ENCODE measurements at places on chromosomes 7 and 10.

GRCh38 chr7:98266840-98267239 is 14.6 kb upstream of the BRI3 start:
- peak; percentile 36 for DNase-seq

GRCh38 chr10:51000164-51000563 is 74.1 kb upstream of the PRKG1 start:
- DNase-seq, result no peak

DNA sequence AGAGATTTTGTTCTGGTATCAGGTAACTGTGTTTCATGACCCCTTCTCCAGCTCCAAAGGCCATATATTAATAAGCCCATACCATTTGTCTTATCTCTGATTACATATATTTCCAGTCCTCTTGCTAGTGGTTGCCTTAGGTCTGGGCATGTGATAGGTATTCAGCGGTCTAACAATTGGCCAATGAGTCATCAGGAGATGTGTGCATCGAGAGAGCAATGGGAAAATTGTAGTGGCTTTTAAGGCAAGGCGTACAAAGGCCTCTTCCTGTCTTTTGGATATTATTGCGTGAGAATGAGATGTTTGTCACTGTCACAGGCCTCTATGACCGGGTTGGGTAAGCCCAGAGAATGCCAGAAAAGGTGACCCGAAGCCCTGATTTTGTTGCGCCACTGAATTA is 38.6 kb upstream of the SFRP5 start:
- DNase-seq, result peak; percentile 61

DNA sequence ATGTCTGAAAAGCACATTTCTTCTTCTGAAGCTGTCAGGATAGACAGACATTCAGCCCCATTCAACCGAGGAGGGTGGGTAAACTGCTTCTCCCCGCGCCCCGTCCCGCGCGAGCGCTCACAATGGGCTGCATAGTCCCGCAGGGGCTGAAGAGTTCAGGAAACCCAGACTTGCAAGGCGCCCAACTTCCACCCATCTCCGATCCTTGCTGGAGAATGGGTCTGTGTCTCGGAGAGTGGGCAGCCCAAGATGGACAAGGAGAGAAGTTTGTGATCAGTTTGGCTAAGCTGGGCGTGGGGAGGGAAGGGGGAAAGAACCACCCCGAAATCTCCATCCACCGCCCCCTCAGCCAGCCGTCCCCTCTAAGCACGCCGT is 686 bp downstream of the AASS start:
- peak; percentile 31 for DNase-seq

- no peak for DNase-seq
Measured at GRCh38 chr7:74476626-74477025, 22.9 kb downstream of the GTF2IRD1 start.

GRCh38 chr10:26090762-26091161 is 125.8 kb upstream of the GAD2 start:
- DNase-seq, result no peak

DNA sequence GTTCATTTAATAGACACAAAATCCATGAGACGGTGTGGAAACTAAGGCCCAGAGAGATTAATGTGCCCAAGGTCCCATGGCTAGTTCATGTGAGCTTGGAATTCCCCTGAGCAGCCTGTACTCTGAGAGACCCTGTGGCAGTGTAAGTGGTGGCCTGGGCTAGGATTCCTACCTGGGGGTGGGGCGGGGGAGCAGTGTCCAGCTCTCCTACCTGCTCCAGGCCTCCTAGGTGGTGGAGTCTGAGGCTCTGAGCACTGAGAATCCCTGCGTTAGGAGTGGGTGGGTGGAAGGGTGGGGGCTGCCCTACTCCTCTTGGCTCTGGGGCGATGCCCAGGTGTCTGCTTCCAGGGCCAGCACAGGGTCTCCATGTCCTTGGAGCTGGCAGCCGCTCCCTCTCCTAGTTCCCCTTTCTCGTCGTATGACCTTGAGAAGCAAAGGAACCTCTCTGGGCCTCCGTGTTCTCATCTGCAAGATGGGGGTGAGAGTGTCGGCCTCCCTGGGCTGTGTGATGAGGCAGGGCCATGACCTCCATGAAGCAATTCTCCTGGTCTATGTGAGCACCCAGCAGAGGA is 2.5 kb downstream of the SNCG start:
- no peak for DNase-seq

DNA sequence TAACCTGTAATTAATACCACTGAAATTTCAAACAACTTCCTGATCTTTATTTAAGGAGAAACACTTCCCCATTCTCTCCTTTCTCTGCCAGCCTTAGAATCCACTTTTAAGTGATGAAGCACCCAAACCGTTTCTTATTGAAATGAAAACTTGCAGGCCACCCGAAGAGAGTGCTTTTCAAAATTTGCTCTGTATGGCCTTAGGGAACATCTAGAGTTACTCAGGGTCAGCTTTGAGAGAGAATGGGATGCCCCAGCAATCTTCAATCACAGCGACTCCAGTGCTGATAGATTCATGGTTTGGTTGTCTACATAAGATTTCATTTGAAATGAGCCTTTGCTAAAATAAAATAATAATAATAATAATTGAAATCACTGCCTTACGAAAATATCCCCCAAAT is 323.1 kb downstream of the PCLO start:
- no peak for DNase-seq

GRCh38 chr7:143126146-143126545 is 5.7 kb upstream of the PIP start:
- DNase-seq, result no peak

GRCh38 chr7:138228769-138229168 is 152.5 kb downstream of the AKR1D1 start:
- DNase-seq, result no peak

DNA sequence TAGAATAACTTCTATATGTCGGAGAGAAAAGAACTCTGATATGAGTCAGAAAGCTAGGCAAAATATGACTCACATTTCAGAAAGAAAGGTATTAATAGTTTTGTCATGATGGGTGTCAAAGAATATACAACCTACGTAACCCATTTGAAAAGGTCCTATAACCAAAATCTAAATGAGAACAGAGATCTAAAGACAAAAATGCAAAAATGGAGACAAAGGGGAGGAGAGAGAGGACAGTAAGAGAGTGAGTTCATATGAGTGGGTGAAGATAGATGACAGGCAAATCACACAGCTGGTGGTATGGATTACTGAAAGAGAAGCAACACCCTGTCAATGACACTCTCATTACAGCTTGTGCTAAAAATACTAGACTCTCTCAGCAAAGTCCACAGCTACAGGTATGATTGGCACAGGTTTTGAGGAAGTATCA is 25.6 kb downstream of the ANKMY2 start:
- DNase-seq, result no peak

DNA sequence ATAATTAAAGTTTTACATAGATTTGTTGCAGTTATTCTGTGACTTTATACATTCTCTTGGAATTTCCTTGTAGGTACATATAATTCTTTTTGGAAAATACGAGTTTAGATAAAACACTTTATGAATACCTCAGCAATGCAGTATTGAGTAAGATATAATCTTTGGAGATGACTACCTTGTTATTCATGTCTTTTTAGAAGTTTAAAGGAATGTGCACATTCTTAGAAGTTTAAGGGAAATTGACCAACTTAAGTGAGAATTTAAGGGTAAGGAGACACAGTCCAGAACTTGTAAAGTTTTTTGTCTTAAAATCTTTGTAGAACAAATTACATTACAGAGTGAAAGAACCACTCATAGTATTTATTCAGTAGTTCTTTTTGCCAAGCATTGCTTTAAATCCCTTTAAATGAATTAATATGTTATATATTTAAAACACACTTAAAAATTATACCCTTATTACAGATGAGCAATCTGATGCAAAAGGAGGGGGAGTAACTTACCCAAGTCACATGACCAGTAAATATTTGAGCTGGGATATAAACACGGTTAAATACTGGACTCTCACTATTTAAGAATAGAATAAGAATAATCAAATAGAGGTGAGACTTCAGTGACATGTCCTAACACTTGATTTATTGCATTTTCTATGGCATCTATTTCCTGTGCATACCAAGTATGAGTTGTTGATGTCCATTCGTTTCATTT is 139.5 kb upstream of the FERD3L start:
- no peak for DNase-seq

DNA sequence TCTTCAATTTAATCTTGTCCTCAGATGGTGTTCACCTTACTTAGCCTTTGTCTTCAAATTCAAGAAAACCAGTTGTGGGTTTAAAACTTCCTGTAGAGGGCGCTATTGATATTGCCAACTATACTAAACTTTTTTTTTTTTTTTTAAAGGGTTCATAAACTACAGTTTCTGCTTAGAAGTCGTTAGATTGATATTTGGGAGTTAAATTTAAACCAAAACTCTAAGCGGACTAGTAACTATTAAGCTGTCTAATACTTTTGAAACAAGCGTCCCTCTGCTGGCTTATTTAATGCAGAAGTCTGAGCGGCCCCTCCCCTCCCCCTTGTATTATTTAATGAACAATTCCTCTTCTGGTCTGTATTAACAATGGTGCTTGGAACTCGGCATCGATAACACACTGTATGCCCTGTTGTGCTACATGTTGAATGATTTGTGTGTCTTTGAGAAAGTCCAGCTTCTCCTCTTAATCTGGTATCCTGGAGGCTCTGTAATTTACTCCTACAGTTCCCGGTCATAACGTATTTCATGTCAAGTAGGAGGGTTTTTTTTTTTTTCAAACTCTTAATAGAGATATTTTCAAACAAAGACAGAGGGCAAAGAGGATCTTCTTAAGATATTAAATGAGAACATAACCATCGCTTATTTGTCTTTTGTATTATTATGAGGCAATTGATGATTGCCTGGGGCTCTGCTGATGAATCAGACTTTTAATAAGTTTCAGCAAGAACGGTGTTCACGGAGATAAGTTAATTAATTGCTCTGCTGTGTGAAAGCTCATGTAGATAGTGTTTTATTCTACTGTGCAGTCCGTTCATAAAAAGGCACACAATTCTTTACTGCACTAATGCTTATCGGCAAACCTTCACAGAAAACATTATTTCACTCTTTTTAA is 22.6 kb upstream of the CREB5 start:
- peak; percentile 66 for DNase-seq

GRCh38 chr10:104328896-104329710 is 9.2 kb downstream of the ITPRIP start:
- peak; percentile 84 for DNase-seq

DNA sequence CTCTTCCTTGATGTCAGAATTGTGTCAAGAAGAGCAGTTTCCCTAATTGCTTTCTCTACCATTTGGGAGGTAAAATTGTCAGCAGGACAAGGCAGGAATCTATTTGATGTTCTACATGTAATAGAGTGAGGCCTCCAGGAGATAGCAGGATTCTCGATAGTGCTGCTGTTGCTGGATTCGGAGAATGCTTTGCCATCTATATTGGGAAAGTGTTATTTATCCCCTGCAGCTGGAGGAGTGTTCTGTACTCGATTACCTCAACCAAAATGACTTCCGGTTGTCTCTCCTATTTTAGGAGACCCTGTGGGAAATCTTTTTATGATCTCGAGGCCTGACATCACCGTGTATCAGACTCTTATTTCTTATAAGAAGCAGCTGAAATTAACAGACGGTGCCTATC is 217.1 kb downstream of the TMEM178B start:
- DNase-seq, result no peak

- no peak for DNase-seq
Measured at GRCh38 chr7:35722054-35722849, 27.3 kb upstream of the HERPUD2 start.

GRCh38 chr10:42986633-42987032 is 90.2 kb upstream of the RET start:
- DNase-seq, result no peak

DNA sequence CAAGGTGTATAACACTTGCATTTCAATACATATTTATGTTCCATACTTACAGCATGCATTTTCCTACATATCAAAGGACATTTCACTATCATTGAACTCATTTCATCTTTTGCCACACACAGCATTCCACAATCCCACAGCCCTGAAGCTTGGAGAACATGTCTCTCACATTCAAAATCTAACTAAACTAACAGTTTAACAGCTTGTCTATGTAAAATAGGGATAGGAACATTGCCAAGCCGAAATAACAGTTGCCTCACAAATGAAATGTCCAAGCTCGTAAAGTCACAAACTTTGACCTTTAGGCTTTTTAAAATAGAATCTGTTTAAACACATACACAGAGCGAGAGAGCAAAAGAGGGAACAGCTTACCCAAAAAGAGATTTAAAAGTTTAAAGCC is 65.3 kb downstream of the HGF start:
- DNase-seq, result no peak

DNA sequence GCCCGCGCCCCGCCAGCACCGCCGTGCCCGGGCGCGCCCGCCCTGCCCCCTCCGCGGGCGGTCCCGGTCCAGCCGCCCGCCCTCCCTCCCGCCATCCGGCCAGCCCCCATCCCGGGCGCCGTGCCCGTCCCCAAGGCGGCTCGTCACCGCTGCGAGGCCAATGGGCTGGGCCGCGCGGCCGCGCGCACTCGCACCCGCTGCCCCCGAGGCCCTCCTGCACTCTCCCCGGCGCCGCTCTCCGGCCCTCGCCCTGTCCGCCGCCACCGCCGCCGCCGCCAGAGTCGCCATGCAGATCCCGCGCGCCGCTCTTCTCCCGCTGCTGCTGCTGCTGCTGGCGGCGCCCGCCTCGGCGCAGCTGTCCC is at the start of gene HTRA1:
Gene HTRA1 (plus strand): TSS at position 187 of the 362 bp plus-strand sequence. CDS start 100 bp downstream, at position 287.
- DNase-seq, result peak; percentile 74

DNA sequence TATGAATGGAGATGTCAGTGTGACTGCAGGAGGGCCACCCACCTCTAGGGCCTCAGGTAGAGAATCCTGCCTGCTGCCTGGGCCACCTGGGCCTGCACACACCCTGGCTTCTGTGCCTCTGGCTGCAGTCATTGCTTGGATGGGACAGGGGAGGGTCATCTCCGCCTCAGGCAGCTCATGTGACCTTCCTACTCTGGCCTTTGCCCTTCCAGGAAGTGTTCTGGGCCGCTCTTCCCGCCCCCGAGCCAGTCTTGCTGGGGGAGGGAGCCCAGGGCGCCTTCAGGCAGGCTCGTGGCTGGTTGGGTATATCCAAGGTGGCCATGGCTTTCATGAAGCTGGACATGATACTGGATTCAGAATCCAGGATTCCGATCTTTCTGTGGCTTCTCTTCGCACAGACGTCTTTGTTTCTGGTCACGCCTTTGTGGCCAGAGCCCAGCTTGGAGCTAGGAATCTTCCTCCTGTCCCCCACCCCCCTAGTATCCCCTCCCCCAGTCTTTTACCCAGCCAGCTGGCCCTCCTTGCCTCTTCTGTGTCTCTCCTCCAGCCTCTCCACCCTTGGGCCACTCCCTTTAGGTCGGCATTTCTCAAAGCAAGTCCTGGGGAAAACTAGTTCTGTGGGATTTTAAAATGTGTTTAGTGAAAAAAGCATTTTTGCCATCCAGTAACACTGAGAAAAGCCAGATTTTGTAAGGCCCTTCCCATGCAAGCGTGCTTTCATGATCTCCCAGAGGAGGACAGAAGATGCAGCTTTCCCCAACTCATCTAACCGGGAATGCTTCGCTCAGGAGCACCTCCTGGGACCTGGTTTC is 119.6 kb downstream of the ZMIZ1 start:
- DNase-seq, result no peak

DNA sequence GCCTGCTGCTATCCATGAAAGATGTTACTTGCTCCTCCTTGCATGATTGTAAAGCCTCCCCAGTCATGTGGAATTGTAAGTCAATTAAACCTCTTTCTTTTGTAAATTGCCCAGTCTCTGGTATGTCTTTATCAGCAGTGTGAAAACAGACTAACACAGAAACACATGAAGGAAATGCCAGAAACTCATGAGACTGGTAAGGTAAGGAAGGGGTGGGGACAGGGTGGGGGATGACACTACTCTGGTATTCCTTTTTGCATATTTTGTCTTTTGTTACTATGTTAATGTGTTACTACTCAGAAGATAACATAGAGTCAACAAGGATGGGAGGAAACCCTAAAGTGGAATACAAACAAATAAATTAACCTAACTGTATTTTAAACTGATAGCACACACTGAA is 69.8 kb upstream of the DRGX start:
- DNase-seq, result no peak
